Endodermal cell (in vitro differentiated cells): ENCODE measurements at places on chromosomes 1 and 21. TPM values are rescaled to one million over a fixed set of nuclear protein-coding genes. Genes with fewer than 3 reads are reported as not detected.

C1orf226 gene
- 6.2 to 8.0 TPM (median 6.7 TPM) in 3 replicates for total RNA-seq

DNA sequence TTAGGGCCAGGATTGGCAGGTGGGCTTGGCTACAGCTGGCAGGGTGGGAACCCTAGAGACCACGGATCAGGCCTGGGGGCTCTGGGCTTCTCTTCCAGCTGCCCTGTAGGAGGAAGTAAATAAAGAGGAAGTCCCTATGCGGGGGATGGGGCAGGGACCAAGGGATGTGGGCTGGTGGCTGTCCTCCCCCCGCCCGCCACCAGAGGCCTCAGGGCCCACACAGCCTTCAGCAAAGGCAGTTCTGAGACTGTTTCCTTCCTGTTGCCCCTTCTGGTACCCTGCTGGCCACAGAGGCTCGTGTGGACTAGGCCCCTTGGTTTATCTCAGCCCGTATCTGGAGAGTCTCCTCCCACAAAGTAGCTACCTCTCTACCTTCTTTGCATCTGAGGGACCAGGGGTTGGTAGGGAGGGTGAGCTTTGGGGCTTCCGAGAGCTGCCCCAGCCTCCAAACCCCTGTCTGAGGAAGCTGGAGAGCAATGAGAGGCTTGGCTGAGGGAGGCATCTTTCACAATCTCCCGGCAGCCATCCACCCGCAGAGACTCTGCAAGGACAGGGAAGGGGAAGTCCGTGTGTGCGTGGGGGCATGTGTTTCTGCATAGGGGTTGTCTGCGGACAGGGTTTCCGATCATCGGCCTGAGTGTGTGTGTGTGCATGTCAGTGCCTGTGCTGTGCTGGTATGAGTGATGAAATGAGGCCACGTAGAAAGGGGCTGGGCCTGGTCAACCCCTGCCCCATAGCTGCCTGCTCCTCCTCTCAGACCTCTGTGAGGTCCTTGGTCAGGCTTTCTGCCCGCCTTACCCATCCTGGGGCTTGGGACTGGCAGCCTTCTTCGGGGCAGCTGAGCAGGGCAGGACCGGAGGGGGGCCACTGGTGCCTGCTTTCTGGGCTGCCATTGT is 12.5 kb downstream of the RPS6KA1 start:
- DNase-seq = peak; percentile 91

KCNK2 gene
- total RNA-seq = 0.15 and 0.29 TPM in 2 replicates

COL16A1 gene
- 6.9 to 17.3 TPM (median 7.4 TPM) in 3 replicates for total RNA-seq

DNA sequence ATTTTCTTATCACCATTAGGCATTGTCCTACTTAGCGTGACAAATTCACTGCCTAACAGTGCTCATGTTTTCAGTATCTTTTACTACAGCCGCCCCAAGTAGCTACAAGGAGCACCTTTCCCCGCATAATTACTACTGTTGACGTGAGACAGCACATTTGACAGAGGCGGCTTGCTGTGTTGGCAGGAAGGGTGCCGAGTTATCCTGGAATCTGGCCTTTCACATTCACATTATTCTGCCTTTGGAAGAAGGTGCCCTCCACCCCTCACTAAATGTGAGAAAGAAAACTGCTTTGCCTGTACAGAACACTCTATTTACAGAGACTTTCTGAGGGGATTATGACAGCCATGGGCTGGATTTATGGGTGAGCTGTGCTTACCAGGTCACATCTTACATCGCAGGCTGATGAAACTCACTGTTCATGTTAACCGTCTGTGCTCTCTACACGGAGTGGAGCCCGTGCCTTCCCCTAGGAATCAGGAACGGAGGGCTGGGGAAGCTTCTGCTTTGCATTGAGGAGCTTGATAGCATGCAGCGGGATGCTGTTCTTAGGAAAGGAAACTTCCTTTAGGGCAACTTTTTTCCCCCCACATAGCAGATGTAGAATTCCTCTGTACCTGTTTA is 148.0 kb upstream of the ZRANB2 start:
- DNase-seq = peak; percentile 63

ZNF695 gene
- 16.4 and 17.8 TPM in 2 replicates for total RNA-seq

GRCh38 chr1:174990382-174990999 is 9.3 kb upstream of the CACYBP start:
- no peak for DNase-seq

DNA sequence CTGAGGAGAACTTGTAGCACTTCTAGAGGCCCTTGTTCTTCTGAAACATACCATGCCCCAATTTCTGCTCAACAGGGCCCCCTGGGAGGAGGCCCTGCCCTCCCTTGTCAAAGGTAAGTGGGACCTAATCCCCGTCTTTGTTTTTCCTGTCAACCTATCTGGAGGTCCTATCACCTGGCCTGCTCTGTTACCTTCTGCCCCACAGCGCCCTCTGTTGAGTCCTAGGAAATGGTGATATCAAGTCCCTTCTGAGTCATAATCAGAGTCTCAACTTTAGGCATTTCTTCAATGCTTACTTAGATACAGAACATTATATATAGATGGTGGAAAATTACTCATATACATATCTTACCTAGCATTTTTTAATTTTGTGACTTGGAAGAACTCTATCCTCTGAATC is 28.2 kb upstream of the FCRL4 start:
- peak; percentile 87 for DNase-seq

DNA sequence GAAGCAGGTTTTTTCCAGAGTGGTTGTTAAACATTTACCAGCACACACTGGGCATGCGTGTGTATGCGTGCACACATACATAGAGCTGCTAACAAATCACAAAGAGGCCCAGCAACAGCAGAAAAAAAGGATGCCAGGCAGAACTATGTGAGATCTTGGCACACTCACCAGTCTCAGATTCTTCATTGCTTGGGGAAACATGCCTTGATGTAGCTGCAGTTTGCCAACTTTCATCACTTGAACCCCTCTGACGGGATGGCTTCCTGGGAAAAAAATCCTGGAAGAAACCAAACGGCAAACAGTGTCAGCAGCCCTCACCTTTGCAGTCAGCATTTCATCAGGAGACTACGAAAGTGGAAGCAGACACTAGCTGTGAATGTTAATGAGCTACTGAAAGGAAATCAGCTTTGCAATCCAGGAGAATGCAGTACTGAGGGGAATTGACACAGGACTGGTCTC is 609.1 kb downstream of the KIF26B start:
- DNase-seq = no peak

- no peak for DNase-seq
These were observed 11.5 kb downstream of the LAMC1 start for GRCh38 chr1:183034682-183035081.

- DNase-seq = no peak
These were observed 26.6 kb downstream of the DDAH1 start for GRCh38 chr1:85438353-85438752.

PLA2G2C gene
- not detected in 2 replicates for total RNA-seq

- no peak for DNase-seq
These were observed 380.6 kb upstream of the NEGR1 start for GRCh38 chr1:72662918-72663317.

DNA sequence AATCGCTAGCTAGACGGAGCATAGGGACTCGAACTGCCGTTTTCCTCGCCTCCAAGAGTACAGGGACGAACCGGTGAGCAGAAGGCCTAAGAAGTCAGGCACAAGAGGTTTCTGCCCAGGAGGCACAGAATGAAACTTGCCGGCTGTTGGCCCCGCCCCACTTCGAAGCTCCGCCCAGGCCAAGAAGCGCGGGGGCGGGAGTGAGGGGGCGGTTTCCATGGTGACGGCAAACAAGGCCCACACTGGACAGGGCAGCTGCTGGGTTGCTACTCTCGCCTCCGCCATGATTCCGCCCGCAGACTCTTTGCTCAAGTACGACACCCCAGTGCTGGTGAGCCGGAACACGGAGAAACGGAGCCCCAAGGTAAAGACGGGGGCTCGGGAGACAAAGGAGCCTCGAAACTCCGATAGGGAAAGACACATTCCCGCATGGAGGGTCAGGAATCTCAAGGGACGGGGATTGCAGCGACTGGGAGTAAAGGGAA is at the start of gene DNALI1:
Gene DNALI1, plus strand, starts transcription at position 229 of the 485 bp plus-strand sequence. Its CDS starts 55 bp downstream, at position 284.
- DNase-seq = peak; percentile 98

DNA sequence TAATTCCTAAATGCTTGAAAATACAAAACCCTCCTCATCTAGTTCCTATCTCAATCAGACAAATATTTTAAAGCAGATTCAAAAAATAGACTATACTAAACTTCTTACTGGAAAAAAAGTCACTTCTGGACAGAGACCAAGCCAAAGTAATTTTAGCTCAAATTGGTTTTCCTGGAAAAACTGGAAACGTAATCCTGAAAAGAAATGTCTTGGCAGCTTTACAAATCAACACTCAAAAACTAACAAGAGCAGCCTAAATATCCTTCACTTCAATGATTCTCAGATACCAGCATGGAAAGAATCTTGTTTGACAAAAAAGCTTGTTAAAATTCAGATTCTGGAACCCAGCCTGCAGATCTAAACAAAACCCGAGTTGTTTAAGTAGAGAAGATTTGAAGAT is 9.1 kb upstream of the GPR88 start:
- no peak for DNase-seq

CD1B gene
- total RNA-seq = not detected in 3 replicates

GRCh38 chr1:43357251-43357650 is 1.5 kb upstream of the CDC20 start:
- no peak for DNase-seq

DNA sequence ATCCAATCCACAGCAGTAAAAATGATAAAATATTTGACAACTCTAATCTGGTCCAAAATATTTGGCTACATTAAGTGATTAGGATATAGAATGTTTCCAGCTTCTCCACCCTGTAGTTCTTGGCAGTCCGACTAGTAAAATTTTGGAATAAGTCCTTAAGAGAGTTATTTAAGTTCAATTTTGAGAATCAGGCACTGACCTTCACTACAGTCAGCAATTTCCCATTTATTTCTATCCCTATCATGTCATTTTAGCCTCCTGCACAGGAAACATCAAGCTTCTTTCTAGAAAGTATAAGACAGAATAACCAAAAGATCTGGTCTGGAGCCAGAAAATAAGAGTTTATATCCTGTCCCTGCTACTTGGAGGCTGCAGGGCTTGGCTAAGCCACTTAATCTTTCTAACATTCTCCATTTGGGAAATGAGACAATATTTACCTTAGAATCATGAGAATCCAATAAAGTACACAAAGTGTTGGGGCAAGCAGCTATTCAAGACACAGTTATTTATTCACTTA is 162.2 kb downstream of the DPYD start:
- no peak for DNase-seq
